ENCODE measurements at places on chromosomes 13 and 19.
A peak's percentile ranks its signal among the peaks of the same experiment; 100 is the strongest.

- no peak for DNase-seq
Observed at GRCh38 chr13:53250272-53250875, 221.8 kb downstream of the OLFM4 start.

- DNase-seq: no peak
Observed at GRCh38 chr19:49343123-49343522, 7.9 kb downstream of the CD37 start.

DNA sequence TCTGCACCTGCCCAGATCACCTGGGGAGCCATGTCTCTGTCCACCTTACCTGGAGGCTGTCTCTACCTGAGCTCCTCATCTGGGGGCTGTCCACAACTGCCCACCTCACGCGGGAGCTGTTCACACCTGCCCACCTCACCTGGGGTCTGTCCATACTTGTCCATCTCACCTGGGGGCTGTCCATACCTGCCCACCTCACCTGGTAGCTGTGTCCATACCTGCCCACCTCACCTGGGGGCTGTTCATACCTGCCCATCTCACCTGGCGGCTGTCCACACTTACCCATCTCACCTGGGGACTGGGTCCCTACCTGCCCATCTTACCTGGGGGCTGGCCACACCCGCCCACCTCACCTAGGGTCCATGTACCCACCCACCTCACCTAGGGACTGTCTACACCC is 10.0 kb upstream of the CPAMD8 start:
- DNase-seq: no peak

DNA sequence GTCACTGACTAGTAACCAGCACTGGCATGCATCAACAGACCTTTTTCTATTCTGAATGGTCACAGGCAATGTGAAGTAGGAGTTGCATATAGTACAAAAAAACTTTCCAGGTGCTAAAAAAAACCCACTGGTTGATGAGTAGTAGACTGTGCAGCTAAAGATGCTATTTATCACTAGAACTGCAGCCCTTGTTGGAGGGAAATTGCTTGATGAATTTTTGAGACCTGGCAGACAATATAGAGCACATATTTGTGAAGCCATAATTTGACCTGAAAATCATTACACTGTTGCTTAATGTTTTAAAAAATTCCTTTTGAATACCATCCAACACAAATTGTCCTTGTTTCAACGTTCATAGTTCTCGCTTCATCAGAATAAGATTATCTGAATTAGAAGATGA is 441.0 kb downstream of the KLF12 start:
- DNase-seq: no peak

GRCh38 chr19:19627621-19628500 is at the start of gene LPAR2:
Gene LPAR2 (minus strand): TSS chr19:19628220. CDS start chr19:19627275, 945 bp downstream.
- DNase-seq: peak; percentile 85

DNA sequence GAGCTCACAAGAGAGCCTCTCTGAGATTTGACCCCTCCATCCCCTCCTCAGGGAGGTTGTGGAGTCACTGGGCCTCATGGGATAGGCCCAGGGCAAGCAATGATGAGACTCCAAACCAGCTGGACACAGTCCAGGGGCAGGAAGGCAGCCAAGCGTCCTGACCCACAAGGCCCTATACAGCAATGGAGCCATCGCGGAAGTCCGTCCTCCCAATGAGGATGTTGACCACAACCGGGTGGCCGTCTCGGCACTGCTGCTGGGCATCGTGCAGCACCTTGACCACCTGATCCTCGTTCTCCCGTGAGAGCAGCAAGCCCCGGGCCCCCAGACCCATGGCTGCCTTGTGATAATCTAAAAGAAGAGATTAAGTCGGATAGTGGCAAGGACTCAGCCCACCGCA is 7.9 kb downstream of the SYDE1 start:
- DNase-seq: no peak

- no peak for DNase-seq
Observed at GRCh38 chr19:38012944-38013343, 105.9 kb downstream of the SIPA1L3 start.

DNA sequence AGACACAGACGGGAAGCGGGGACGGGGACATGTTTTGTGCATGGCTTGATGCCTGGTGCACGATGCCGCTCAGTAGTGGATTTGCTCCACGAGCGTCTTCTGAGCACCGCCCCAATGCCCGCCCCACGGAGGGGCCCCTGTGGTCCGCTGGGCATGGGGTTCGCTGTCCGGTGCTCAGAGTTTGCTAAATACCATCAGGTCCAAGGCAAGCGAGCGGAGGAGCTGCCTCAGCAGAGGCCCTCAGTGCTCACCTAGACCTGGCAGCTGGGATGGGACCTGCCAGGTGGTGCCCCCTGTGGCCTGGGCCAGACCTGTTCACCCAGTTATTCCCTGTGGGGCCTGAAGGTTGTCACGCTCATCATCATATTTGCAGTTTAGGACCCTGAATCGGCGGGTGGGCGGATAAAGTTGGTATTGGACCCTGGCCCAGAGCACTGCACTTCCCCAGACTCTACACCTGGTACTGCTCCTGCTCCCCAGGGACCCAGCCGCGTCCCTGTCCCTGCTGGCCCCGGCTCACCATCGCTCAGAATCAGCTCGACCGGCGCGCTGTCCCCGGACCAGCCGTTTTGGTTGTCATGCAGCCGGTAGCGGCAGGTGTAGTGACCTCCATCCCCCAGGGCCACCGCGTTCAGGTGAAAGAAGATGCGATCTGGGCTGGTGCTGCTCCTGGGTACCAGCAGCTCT is 2.3 kb downstream of the A1BG start:
- no peak for DNase-seq

DNA sequence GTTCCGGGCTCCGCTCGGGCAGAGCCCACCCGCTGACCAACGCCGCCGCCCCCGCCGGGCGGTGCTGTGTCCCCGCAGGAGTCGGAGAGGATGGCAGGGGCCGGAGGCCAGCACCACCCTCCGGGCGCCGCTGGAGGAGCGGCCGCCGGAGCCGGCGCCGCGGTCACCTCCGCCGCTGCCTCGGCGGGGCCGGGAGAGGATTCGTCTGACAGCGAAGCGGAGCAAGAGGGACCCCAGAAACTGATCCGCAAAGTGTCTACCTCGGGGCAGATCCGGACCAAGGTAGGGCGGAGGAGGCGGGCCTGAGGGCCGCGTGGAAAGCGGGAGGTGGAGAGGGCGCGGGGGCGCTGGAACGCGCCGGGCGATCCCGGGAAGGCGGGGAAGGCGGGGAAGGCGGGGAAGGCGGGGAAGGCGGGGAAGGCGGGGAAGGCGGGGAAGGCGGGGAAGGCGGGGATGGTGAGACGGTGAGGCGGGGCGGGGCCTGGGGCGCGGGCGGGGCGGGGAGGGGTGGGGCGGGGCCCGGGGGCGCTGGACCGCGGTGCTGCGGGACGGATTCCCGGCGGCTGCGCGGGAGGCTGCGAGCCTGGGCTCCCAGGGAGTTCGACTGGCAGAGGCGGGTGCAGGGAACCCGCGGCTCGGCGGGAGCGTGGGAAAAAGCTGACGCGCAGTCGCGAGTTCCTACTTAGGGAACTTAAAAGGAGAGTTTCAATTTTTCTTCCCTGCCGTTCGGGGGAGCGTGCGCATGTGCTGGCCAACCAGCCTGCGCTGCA is 421 bp downstream of the DGKH start:
- DNase-seq: peak; percentile 82

GRCh38 chr13:113769881-113770280 is 10.9 kb downstream of the TMEM255B start:
- DNase-seq: no peak

DNA sequence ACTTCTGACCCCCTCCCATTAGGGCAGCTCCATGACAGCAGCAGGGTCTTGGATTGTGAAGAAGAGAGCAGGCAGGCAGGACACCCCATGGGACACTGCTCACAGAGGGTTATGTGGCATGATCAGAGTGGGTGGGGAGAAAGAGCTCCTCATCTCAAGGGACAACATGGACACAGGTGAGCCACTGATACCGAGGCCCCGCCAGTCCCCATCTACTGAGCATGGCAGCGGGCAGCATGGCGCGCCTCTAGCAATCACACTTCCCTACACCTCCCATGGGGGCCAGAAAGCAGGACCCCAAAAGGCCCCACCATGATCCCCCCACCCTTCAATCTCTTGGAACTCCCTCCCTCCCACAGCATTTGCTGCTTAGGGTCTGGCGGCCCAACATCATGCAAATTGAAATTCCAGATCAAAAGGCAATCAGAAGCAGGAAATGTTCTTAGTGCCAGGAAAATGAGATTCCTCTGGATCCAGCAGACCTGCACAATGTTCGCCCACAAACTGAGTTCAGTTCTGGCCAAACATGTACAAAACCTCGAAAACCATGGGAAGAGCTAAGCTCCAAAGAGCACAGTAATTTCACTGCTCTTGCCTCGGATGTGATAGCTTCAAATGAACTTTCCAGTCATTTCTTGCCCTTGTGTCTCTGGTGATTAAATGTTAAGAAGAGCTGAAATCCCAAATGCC is 14.8 kb downstream of the DOCK9 start:
- DNase-seq: no peak

DNA sequence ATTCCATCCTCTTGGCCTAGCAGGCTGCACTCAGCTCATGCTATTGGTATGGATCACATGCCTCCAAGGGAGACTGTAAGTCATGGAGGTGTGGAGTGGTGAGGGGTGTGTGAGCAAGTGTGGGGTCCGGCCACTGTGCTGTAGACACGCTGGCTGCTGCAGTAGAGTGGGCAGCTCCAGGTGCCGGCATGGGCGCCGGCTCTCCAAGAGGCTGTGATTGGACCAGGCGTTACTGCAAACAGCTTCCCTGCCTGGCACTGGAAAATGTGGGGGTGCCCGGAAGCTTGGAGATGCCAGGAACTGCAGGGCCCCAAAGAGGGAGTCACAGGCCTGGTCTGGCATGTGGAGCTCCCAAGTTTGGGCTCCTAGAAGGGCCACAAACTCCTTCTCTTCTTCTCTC is 245.7 kb downstream of the GPC6 start:
- DNase-seq: no peak

GRCh38 chr19:42552086-42553065 is 24.1 kb upstream of the CEACAM1 start:
- peak; percentile 29 for DNase-seq

DNA sequence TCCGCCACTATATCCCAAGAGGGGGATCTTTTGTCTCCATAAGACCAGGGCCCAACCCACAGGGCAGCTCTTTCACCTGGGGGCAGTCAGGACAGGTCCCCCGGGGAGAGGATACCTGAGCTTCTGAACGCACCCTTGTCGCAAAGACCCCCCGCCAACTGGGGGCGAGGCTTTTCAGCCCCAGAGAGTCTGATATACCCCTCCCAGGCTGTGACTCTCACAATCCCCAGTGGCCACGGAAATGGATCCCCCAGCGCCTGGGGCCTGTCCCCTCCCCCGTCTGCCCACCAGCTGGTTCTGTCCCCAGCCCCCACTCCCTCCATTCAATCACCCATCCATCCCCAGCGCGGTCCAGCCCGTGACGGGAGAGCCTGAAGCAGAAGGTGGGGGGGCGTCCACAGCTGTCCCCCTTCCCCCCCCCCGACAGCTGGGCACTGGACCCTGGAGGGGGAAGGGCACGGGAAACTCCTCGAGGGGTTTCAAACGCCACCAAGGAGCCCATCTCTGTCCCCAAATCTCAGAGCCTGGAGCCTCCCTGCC is 823 bp downstream of the DOCK6 start:
- DNase-seq: no peak

DNA sequence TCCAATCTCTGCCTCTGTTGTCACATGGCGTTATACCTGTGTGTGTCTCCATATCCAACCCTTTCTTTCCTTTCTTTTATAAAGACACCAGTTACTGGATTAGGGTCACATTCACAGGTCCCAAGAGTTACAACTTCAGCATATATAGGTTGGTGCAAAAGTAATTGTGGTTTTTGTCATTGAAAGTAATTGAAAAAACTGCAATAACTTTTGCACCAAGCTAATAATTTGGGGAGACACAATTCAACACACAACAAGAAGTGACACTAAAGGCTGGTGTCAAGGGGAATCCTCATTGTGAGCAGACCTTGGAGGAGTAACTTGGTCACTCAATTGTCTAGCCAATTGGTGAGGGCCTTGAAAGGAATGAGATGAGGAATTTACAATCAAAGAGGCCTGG is 1366.1 kb downstream of the PCDH9 start:
- no peak for DNase-seq

- DNase-seq: no peak
Observed at GRCh38 chr13:67966065-67966464, 735.9 kb upstream of the PCDH9 start.

GRCh38 chr19:51119101-51119500 is 5.6 kb upstream of the SIGLEC9 start:
- DNase-seq: no peak

- no peak for DNase-seq
Observed at GRCh38 chr19:13762635-13763235, 1.6 kb upstream of the MRI1 start.

- DNase-seq: no peak
Observed at GRCh38 chr13:25836574-25837336, 215.1 kb downstream of the SHISA2 start.

DNA sequence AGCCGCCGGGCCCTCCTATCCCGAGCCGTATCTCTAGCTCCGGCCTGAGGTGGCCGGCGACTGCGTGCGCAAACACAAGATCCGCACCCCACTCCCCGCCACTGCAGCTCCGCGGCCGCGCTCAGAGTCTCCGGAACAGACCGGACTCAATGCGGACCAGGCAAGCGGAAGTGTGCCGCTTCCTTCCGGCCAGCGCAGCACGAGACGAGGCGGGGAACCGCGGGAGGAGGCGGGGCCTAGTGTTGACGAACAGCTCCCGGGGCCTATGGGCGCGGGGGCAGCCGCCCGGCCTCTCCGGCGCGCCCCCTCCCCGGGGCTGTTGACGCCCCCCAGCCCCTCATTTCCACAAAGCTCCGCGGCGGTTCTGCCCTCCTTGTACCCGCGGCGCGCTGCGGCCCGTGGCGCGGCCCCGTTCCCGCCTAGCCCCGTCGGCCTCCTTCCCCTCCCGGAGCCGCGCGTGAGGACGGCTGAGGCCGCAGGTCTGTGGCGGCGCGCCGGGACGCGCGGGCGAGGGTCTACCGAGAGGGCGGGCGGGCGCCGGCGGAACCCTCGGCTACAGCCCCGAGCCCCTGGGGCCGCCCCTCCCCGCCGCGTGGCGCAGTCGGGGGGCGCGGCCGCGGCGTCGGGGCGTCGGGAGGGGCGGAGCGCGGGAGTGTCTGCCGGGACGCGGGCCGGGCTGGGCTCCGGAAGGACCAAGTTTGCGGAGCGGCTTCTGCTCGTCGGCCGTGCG is at the start of gene DPY19L3:
TSS of gene DPY19L3 (plus strand) at position 340 of the 730 bp plus-strand sequence. CDS start 2,484 bp downstream, outside the sequence.
- peak; percentile 97 for DNase-seq

GRCh38 chr19:2474232-2475017 is 1.5 kb upstream of the GADD45B start:
- peak; percentile 97 for DNase-seq

DNA sequence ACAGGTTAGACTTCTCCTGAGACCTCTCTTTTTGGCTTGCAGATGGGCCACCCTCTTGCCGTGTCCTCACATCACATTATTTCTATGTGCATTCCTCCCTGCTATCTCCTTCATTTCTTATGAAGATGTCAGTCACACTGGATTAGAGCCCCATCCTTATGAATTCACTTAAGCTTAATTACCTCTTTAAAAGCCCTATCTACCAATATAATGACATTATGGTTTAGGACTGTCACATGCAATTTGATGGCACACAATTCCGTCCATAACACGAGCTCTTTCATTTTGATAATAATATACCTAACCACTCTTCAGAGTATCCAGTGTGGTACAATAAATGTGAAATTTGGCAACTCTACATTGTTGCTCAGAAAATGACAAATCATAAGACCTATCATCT is 1037.3 kb downstream of the DIAPH3 start:
- no peak for DNase-seq

Measured in activated CD8-positive, alpha-beta memory T cell treated with anti-CD3 and anti-CD28 coated beads, Interleukin-2, amount 50 U/mL, for 48 hours (primary cell).